RPMI7951 (cell line): ENCODE measurements at places on chromosomes 2 and 18.

DNA sequence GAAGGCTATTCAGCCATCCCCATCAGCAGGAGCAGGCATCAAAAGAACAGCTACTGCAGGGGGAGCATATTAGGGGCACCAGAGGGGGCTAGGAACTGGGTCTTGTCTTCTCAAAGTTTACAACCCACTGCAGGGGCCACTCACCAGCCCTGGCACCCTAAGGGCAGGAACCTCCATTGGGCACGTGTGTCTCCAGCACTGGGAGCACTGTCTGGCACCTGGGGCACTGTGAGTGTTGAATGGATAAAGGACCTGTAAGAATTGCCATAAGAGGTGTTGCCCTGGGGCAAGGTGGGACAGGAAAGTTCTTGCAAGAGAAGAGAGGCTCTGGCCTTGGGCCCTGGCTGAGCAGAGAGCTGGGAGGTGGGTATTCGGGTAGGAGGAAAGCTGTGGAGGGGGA is 1.4 kb upstream of the STEAP3 start:
- DNase-seq, result no peak

DNA sequence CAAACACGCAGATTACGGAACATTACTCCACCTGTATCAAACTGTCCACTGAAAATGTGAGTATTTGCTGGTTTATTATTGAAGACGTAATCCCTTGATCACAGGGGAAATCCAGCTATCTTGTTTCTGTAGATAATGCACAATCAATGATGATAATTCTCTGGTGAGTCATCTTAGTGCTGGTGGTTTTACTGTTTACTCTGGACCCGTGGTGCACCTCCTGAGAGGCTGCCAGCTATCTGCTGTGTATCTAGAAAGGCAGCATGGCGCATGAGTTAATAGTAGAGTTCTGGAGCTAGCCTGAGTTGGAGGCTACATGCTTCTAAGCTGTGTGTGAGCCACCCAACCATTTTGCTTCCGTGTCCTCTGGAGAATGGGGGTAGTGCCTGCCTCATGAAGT is 6.5 kb downstream of the NCAPH start:
- peak; percentile 86 for DNase-seq

DNA sequence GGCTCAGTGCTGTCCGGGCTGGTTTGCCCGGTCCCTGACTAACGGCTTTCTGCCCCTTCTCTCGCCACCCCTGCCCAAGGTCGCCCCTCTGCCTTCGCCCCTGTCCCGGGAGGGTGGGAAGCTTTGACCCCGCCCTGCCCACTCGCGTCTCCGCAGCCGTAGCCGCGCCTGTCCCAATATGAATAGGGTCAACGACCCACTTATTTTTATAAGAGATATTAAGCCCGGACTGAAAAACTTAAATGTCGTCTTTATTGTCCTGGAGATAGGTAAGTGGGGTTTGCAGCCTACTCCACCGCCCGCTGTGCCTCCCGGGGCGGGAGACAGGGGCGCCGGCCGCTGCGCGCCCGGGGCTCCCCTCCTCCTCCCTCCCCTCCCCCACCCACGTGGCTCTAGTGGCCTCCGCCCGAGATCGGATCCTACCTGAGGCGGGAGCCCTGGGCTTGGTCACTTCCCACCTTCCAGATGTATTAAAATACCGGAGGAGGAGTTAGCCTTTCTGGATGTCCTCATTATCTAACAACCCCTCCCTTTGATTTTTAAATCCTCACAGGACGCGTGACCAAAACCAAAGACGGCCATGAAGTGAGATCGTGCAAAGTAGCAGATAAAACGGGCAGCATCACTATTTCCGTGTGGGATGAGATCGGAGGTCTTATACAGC is 633 bp downstream of the NABP1 start:
- DNase-seq, result peak; percentile 44

GRCh38 chr2:233816334-233816733 is 38.0 kb downstream of the HJURP start:
- DNase-seq, result no peak

DNA sequence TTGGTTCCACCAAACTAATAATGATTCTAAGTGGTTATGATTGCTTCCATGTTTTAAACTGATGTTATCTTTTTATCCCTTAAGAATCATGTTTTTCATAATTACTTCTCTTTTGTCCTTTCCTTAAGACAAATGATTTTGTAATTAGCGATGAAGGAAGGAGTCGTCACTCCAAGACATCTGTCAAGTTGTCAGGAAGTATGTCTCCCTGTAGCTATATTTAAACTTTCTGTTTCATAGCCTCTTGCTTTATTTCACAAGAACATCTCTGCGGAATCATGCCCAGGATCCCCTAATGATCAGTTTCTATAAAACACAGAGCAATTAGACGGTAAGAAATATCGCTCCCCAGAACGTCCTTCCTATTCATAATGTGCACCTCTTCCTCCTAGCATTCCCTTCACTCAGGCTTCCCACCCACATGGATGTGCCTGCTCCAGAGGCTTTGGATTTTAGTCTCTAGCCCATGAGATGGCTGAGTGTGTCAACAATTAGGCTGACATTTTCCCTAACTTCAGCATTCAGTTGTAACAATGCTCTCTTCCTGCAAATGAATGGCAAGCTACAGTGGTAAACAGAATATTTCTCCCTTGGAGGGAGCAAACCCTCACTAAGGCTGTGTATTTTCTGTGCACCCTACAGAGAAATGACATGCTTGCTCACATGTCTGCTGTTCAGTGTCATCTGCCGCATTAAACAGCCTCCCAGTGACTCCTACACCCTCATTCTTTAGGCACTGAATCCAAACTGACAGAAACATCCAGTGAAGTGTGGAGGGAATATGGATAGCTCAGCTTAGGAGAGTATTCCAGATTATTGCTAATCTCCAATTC is 879.6 kb upstream of the CELF4 start:
- no peak for DNase-seq

- DNase-seq, result no peak
Observed at GRCh38 chr18:79763407-79763806, 34.3 kb upstream of the KCNG2 start.

GRCh38 chr2:191434072-191434471 is 188.9 kb downstream of the MYO1B start:
- no peak for DNase-seq

DNA sequence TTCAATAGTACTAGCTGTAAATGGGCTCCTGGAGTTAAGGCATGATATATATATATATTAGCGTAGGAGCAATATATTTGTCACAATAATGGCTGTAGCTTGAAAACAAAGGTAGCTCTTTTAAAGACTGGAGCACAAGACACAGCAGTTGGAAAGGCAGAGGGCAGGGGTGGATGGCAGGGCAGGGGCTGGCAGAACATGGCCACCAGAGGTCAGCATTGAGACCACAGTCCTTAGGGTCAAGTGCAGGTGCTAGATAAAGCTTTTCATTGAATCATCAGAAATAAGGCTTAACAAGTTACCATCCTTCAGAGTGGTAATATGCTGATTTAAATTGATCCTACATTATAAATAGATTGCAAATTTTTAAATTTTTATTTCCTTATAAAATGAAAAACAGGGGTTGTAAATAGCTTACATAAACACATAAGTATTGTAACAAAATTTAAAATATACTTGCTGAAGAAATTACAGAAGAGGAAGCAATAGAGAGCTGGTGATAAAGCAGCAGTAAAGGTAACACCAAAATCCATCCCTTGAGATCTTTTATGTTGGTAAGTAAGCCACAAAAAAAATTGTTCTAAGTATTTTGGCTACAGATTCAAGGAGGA is 161.2 kb upstream of the PIEZO2 start:
- DNase-seq, result peak; percentile 59

DNA sequence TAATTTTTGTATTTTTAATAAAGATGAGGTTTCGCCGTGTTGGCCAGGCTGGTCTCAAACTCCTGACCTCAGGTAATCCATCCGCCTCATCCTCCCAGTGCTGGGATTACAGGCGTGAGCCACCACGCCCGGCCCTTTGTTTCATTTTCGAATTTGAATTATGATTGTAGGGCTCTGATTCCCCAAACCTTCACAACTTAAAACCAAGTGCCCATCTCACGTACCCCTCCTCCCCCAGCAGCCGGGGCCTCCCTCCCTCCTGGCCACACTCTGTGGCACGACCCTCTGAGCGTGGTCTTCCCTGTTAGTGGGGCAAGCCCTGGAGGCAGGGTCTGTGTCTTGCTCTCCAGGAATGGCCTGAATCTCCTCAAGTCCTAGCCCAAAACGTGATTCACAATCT is 166.5 kb downstream of the ASB1 start:
- DNase-seq, result no peak
